ENCODE measurements at places on chromosomes 6 and 20.

DNA sequence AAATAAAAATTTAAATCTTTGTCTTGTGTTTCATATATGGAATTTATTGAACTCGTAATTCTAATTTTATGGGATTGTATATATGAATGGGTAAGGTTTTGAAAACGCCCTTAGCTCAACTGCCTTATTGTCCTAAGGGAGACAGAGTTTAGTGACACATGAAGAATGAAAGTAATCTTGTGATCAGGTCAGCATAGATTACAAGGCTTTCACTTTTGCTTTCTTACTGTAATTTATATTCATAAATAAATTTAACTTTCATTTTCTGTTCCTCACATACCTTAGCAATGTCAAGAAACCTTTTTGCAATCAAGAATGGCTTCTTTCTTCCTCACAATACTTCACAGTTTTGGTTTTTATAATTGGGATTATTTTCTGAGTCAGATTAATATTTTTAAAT, 14.4 kb downstream of the KPNA5 start:
- DNase-seq: no peak

DNA sequence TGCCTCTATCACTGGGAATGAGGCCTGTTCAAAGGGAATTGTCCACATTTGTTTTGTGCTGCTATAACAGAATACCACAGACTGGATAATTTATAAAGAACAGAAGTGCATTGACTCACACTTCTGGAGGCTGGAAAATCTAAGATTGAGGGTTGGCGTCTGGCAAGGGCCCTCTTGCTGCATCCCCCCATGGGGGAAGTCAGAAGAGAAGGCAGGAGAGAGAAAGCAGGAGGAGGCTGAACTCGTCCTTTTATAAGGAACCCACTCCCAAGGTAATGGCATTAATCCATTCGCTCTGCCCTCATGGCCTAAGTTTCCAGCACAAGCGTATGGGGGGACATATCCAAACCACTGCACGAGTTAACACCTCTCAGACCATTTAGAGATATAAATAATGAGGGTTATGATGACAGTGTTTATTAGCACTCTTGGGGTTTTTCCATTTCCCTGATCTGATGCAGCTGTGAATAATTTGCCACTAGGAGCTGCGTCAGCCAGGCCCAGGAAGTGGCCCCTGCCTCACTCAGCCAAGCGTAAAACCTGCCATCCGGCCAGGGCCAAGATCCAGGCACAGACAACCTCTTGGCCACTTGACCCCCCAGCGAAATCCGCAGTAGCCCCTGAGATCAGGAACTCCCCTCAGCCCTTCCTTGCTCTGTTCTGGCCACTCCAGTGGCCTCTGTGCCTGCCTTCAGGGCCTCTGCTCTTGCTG, 14.2 kb upstream of the SLCO4A1 start:
- peak; percentile 29 for DNase-seq

GRCh38 chr20:49727478-49727877, 13.8 kb upstream of the B4GALT5 start:
- no peak for DNase-seq

DNA sequence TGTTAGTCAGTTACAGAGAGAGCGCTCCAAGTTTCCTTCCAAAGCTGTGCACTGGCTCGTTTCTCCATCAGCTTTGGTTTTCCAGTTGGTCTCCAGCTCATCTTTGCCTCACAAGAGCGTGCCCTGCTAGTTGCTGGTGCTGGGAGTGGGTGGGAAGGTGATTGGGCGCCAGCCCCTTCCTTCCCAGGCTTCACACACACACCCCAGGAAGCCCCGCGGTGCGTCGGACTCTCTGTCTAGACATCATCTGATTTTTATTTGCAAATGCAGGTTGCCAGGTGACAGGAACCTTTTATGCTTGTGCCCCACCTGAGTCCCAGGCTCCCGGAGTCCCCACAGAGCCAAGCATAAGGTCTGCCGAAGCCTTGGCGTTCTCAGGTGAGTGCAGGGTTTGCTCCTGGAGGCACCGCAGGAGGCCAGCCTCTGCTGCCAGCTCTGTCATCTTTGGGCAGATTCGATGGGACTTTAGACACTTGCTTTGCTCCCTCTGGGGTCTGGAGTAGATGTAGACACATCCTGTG, 7.1 kb downstream of the IRF4 start:
- no peak for DNase-seq

DNA sequence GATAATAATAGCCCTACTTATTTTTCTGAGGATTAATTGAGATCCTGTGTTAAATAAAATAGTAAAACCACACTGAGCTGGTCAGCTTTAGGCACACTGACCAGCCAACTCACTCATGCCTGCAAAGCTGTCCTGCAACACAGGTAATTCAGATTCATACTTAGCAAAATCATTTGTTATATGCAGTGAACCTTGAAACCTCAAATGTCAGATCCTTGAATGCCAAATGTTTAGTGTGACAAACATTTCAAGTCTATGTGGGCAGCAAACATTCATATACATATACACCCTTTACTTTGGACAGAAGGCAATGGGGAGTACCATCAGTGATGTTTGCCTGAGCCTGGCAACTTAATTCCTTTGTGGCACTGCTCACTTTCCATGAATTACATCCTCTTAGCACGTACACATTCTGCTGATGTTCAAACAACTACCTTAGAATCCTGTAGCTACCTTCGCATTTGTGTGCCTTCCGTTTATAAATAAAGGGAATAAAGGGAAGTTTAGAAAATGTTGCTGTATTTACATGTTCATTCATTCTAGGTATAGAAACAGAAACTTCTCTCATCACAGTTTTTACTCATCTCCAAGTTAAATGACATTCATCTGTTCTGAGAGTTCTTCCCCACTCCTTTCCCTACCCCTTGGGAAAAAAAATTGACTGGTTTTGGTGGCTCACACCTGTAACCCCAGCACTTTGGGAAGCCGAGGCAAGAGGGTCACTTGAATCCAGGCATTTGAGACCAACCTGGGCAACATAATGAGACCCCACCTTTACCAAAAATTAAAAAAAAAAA, 140.8 kb downstream of the ZFAND3 start:
- no peak for DNase-seq

- DNase-seq: no peak
Measured at GRCh38 chr6:156914181-156914580, 137.0 kb downstream of the ARID1B start.

- DNase-seq: peak; percentile 40
Measured at GRCh38 chr6:159106627-159107241, 61.9 kb upstream of the TAGAP start.

DNA sequence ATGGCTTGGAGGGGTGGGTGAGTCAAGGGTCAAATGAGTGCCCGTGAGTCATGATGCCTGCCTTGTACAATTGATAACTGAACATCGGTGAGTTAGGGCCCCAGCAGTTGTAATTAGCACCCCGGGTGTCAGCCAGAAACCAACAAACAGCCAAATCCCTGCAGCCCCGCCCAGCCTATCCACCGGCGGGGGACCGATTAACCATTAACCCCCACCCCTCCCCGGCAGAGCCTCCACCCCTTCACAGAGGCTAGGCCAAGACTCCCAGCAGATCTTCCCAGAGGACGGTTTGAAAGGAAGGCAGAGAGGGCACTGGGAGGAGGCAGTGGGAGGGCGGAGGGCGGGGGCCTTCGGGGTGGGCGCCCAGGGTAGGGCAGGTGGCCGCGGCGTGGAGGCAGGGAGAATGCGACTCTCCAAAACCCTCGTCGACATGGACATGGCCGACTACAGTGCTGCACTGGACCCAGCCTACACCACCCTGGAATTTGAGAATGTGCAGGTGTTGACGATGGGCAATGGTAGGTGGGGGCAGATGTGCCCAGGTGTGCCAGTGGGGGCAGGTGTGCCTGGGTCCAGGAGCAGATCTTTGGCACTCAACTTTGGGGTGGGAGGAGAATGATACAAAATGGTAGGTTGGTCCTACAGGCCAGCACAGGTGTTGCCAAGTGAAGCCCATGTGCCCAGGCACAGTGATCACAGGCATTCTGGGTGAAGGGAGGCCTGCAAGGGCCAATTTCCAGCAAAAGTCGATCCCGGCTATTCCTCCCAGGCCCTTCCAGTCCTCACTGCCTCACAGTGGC, 45.7 kb downstream of the HNF4A start:
- DNase-seq: no peak

DNA sequence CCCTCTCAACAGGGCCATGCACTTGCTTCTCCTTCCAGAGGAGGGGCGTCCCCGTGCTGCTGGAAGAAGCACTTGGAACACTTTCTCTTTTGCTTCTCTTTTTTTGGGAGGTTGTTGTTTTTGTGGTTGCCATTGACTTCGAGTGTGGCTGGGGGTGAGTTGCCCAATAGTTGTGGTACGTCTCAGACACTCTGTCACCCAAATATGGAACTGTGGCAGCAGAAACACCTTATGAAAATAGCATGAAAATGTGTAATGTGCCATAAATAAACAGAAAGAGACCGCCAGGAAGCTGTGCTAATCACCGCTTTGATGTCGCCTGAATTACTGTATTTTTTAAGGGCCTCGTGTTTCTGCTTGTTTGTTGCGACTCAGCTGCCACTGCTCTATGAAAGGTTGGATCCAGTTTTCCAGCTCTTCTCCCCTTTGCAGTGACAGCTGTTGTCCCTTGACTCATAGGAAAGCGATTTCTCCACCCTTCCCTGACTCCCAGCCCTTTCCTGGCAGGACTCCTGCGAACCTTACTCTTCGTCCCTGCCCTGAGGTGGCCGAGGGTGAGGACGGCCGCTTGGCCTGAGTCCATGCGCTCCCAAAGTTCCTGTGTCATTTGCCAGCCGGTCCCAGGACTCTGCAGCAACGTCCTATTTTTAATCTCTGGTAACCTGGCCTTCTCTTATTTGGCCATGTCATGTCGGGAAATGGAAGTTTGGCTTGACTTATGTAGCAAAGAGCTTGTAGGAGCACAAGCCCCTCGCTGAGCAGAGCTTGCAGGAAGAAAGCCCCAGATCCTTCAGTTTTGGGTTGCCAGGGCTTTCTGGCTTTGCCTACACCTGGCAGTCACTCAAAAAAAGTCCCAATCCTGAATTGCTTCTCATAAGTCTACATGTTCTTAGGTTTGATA, 694.6 kb downstream of the QKI start:
- DNase-seq: no peak

DNA sequence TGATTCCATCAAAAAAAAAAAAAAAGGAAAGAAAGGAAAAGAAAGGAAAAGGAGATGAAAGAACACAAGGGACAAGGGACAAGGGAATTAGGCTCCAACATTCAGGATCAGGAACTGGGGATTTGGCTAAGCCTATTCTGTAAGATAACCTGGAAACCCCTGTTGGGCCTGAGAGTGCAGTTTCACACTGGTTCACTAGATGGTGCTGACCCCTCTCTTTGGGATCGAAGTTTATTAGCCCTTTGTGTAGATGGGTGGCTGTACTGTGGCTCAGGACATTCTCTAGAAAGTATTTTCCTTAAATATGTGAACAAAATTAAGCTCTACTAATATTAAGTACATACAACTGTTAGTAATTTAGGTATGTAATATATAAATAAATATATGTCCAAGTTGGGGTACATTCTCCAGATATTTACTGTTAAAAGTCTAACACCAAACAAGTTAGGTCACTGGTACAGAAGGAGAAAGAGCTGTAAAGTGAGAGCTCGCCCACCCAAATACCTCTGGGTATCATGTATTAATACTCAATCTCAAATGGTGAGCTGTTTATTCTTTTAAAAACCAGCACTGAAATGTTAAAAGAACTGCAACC, 6.3 kb downstream of the OR2A4 start:
- peak; percentile 79 for DNase-seq

DNA sequence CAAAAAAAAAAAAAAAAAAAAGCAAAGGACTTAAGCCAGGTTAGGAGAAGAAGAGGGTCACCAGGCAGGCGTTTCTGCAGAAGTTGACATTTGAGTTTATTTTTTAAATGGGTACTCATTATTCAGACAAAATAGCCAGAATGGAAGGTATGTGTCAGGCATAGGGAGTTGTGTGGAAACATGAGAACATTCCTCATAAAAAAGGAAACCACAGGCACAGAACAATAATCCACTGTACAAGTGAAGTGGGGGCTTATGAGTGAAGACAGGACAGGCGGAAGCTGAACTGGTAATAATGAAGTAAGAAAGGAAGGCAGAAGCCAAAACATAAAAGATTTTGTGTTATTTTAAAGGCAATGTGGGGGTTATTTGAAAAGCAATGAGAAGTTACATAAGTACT, 104.6 kb downstream of the EPB41L2 start:
- DNase-seq: peak; percentile 36

DNA sequence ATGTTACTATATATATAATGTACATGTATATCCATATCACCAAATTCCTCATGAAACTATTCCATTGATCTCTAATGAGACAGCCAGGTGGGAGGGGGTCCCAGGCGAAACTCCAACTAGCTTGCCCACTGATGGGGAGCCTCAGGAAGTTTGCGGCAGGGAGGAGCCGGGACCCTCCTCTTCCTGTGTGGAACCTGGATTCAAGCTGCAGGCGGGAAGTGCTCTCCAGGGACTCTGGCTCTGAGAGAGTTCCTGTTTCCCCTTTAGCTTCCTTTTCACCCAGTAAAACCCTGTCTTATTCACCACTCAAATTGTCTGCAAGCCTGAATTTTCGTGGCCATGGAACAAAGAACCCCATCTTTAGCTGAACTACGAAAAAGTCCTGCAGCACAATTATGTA, 152.2 kb downstream of the OPN5 start:
- DNase-seq: no peak

DNA sequence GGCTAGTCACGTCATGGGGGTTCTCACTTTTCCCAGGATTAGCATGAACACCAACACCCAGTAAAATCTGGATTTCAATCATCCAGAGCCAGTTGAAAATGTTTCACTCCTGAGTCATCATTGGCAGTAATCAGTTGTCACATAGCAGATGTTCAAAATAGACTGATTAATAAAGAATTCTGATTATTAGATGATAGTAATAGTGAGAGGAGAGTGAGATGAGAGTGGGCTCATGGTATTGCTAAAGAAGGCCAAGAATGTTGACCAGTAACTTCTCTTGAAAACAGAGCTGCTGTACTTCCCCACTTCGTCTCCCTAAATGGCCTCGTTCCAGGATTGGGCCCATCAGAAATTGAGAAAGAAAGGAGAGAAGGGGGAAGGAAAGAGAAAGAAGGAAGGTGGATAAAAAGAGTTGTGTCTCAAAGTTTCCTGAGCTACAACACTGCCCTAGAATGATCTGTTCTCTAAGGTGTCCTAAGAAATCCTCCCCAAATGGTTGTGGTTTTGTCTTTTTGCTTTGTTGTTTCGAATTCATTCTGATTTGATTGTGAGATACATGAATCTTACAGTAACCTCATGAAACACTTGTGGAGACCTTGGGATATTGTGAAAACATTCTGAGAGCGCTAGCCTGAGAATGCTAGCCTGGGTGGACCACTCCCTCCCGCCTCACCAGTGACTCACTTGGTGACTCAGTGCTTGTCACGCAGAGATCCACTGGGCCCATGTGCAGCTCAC, 502.2 kb upstream of the JARID2 start:
- DNase-seq: peak; percentile 100

- no peak for DNase-seq
Measured at GRCh38 chr20:61192337-61192950, 59.6 kb upstream of the CDH4 start.

Data from IMR-90 (cell line).